Brain (organoid and tissue), 16 donors: ENCODE measurements at places on chromosomes 16 and 17.

DNA sequence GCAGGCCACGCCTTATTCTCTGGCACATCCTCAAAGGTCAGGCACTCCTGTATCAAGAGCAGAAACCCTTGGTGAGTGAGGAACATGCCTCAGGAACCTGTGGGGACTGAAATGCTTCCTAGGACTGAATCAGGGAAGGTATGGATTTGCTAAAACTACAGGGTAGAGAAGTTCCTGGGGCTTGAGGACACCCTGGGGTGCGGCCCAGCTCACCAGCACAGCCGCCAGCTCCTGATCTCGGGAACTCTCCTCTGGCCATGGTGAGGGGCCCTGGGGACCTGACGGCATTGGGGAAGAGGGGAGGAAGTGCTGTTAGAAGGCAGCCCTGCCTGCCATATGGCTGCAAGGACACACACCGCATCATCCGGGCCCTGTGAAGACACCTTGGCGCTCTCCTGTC, 7.5 kb downstream of the ZSCAN10 start:
- no peak for DNase-seq

- no peak for DNase-seq
Observed at GRCh38 chr17:52751051-52751450, 592.5 kb upstream of the CA10 start.

DNA sequence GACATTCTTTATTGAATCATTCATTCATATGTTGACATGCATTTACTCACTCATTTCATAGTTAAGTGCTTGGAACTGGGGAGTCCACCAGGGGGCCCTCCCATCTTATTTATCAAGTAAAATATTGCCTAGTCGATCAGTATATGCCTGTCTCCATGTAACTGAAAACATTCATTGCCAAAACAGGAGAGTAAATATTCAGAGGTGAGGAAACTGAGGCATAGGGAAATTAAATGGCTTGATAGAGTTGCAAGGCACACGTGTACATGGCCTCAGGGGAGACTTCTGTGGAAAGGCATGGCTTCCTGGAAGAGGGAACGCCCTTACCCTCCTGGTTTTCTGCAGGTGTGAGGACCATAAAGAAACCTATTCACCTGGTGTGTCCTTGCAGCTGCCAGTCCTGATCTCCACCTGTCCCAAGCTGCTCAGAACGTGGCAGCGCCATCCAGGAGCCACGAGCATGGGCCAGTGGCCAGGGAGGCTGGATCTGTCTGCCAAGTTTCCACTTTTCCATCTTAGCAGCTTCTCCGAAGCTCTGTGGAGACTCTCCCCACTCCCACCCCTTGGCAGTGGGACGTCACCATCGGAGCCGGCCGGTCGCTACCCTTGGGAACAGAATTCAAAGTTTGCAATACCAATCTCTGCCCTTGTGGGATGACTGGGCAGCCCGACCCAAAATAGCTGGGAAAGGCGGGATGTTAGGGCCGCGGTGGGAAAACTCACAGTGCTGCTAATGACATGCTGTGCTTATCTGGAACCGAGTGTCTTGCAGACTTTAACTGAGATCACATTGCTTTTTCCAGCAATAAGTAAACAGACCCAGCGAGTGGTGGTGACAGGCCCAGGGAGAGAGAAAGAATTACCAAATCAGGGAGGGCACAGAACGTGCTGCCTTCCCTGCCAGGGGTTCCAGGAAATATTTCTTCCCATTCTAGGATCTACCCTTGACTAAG, 4.1 kb upstream of the C1QTNF1 start:
- DNase-seq = peak; percentile 63

- DNase-seq = no peak
Observed at GRCh38 chr16:74749291-74750055, 25.1 kb downstream of the FA2H start.

GRCh38 chr17:1783834-1784611, 22.2 kb downstream of the SERPINF1 start:
- peak; percentile 37 for DNase-seq
